ENCODE measurements at places on chromosomes 12 and 14.

GRCh38 chr12:130163461-130164215 lies 1.4 kb downstream of the FZD10 start:
- DNase-seq, result no peak

DNA sequence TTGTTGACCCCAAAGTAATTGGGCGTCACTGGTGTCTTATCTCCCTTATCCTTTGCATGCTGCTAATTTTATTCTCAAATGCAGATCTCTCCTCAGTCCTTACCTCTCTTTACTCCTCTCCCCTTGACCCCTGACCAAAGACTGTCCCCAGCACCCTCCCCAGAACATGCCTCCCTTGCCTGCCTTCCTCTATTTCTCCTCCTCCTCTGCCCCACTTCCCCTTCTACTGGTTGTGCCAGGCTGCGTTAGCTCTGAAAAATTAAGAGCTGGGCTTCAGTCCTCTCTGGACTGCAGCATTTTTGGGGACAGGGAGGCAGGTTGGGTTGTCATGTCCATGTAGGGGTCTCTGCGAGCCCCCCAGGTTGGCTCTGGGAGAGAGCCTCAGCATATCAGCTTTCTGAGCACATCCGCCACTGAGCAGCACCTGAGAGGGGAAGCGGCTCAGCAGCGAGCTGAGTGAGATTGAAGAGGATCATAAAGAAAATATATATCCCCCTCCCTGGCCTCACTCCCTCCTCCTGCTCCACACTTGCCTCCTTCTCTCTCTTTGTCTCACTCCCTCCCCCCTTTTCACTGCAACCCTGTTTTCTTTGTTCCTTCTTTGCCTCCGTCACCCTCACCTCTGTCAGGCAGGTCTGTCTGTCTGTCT lies 6.4 kb upstream of the CISTR start:
- no peak for DNase-seq

DNA sequence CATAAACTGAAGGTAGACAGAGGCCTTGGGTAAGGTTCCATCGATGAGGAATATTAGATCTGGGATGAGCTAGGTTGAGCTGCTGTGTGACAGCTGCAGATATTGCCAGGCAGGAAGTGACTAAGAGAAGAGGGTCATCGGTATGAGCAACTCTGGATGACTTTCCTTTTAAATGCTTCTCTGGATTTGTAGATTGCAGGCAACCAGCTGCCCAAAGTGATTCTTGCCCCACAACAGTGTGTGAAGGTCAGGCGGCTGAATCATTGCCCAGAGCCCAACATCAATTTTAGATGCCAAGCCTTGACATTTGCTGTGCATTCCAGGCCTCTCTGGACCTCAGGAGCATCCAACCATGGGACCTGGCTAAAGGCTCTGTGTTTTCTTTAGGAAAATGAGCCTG lies 255.9 kb downstream of the DPF3 start:
- DNase-seq, result no peak

GRCh38 chr14:34920339-34920738 lies 45.2 kb upstream of the BAZ1A start:
- no peak for DNase-seq

DNA sequence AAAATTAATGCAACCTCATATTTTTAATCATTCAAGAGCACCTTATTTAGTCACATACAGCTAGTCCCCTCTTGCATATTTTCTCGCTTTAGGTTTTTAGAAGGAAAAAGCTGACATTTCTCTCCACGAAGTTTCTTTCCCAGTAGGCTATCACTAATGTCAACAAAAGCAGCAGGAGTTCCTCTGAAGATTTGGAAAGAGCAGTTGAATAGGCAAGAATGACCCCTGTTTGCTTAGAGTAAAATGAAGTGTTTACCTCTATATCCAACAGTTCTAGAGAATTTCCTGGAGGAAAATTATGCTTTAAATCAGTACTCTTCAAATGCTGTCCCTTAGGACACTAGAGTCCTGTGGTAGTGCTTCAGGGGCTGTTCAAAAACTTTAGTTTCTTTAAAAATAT lies 188.1 kb upstream of the PRKD1 start:
- no peak for DNase-seq

Measured in foreskin melanocyte (primary cell).